NCI-H1436 treated with DMSO at 0.1 percent for 48 hours (cell line): ENCODE measurements at places on chromosomes 16 and 17.

GRCh38 chr17:71825687-71826086 lies 295.1 kb upstream of the SOX9 start:
- no peak for DNase-seq

DNA sequence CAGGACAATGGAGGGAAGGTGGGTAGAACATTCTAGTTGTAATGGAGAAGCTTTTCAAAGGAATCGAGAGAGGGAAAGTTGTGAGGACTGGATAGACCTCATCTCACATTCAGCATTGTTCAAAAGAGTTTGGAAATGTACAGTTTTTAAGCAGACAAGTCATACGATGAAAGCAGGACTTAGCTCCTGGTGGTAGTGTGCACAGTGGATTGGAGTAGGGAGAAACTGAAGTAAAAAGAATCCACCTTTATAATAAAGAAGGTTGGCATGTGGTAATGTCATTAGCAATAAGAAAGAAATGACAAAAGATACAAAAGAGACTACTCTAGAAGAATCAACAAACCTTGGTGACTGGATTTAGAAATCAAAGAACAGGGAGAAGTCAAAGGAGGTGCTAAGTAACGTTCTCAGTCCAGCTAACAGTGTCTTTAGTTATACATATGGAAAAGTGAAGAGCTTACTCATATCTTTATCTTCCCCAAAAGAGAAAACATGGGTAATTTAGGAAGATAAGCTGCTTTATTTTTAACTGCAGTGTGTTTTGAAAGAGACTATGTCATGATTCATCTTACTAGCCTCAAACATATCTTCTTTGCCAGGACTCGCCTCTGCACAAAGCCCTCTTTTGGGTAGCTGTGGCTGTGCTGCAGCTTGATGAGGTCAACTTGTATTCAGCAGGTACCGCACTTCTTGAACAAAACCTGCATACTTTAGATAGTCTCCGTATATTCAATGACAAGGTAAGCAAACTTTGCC lies 18.7 kb upstream of the EVI2A start:
- DNase-seq, result no peak

DNA sequence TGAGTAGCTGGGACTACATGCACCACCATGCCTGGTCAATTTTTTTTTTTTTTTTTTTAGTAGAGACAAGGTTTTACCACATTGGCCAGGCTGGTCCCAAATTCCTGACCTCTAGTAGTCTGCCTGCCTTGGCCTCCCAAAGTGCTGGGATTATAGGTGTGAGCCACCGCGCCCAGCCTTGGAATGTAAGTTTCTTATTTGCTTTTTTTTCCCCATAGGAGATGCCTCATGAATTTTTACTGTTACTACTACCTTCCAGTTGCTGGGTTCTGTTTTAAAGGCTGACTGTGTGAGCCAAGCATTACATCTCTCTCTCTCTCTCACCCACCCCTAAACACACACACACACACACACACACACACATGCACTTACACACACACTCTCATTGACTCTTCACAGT lies 112.6 kb downstream of the RGS9 start:
- DNase-seq, result no peak

GRCh38 chr16:2082171-2082982 lies 34.6 kb downstream of the TSC2 start:
- DNase-seq, result no peak

DNA sequence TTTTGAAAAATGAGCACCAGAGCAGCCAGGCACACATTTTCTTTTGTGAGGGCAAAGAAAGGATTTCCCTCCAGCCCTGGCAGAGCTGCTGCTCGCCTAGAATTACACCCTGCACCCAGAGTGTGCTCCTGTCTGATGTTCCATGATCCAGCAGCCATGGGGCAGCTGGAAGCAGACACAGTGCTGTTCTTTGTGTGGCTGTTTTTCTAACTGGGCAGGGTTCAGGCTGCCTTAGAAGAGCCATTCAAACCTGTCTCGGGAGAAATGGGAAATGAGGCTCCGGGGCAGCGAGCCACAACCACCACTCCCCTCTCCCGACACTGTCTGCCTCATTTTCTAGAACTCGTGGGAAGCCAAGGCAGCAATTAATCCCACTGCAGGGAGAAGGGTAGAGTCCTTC lies 28.9 kb downstream of the LITAF start:
- no peak for DNase-seq

- DNase-seq, result no peak
Observed at GRCh38 chr17:65930140-65930730, 261.7 kb downstream of the CEP112 start.
